ENCODE measurements at places on chromosomes 12 and 14.
A peak's percentile ranks its signal among the peaks of the same experiment; 100 is the strongest.

DNA sequence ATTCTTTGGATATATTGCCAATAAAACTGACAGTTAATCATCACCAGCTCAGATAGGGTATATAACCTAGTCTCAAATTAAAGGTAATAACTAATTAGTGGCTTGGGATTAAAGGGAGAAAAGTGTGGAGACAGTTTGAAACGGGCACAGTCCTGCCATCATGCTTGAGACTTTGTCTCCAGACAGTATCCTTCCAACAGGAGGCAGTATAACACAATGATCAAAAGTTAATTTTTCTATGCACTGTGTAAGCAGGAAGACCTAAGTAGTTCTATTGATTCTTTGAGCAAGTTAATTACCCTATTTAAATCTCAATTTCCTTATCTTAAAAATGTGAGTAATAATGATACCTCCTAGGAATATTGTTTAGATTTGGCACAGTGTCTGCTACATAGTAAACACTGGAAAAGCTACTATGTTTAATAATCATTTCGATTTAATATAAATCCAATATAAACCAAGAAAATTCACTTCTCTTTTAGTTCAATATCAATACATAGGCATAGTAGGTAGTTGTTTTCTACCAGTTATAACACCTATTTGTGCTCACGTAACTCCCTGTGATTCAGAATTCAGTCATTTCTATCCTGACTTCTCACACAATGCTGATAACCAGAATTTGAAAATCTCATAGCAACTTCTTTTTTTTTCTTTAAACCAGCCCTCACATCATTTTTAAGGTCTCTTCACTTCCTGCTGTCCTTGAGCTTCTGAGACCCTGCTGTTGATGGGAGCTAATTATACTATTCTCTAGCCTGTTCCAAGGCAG is 53.7 kb downstream of the GALNT4 start:
- DNase-seq = peak; percentile 47

DNA sequence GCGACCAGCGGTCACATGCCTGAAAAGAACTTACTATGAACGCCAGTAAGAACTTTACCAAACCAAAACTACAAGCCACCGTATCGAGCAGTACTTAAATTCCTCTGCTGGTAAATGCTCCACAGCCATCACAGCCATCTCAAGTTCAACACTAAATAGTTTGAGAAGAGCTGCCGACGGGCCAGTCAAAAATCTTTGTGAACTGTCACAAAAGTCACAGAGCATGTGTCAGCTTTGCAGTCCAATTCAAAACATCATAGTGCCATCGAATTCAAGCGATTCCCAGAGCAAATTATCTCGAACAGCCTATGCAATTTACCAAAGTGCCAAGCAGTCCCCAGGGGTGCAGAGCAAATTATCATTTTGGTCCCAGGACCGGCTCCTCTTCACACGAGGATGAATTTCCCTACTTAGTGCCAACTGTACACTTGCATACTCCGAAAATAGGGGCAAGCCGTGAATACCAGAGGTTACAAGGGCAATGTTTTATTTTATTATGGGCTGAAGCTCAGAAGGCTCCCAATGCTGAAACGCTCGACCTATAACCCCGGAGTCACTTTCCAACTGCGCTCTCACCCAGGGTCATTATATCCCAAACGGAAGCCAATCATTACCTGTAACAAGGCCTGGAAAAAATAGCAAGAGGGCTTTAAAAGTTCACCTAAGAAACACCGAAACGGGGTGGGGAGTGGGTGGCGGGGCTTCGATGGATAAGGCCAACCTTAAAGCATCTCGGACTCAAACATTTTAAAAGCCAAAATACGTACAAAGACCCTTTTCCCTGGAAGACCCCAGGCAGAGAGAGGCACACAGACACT is 1.1 kb downstream of the LRP6 start:
- DNase-seq = peak; percentile 41

- peak; percentile 15 for DNase-seq
Observed at GRCh38 chr12:100545092-100545491, 28.4 kb upstream of the GAS2L3 start.

GRCh38 chr14:23694949-23695663 is 58.9 kb downstream of the DHRS2 start:
- no peak for DNase-seq

- DNase-seq = no peak
Observed at GRCh38 chr14:105858676-105859025, 332.3 kb downstream of the TMEM121 start.

- peak; percentile 74 for DNase-seq
Observed at GRCh38 chr12:111249018-111249370, 119.9 kb downstream of the PHETA1 start.

DNA sequence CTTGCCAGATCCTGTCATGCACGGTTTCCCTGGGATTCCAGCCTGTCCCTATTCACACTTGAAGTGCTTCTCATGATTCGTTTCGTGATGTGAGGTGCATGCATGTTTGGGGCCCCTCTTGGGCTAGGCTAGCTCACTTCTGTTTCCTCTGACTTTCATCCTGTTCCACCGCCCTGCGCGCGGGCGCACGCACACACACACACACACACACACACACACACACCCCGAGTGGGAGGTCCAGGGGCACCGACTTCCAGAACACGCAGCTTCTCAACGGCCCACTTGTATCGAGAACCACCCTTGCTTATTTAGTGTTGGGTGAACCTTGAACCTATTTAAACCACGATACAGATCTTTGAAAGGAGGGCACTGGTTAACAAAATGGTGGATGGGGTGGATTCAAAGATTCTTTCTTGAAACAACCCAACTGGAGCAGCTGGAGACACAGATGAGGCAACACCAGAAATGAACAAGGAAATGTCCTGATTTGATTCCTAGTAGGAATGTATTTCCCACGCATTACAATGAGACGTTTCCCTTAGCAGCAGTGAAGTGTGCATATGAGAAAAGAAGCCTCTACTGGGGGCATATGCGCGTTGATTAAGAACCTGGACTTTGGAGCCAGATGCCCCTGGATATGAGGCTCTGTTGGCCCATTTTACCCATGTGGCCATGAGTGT is 16.3 kb downstream of the ELK3 start:
- no peak for DNase-seq

- DNase-seq = no peak
Observed at GRCh38 chr14:20194101-20194500, 3.4 kb downstream of the OR11G2 start.

DNA sequence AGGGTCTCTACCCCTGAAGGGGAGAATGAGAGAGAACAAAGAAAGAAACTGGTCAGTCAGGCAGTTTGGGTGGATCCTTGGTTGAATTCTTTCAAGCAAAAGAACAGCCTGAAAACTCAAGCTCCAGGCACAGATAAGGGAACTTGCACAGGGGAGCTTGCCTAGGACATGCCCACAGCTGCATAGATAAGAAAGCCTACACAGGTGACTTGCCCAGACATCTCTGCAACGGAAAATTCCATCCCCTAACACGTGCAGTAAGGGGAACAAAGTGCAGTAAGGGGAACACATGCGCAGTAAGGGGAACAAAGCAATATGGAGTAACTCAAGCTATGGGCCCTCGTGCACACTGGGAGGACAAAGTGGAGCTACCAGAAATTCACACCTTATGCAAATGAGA is 540.1 kb upstream of the MIS18BP1 start:
- no peak for DNase-seq

GRCh38 chr14:96095581-96096476 is 56.7 kb downstream of the C14orf132 start:
- peak; percentile 71 for DNase-seq

- DNase-seq = peak; percentile 63
Observed at GRCh38 chr12:30134229-30134628, 350.5 kb upstream of the TMTC1 start.
